ENCODE measurements at places on chromosomes 4 and X.

GRCh38 chr4:111689731-111690130, 455.5 kb upstream of the FAM241A start:
- DNase-seq, result no peak

GRCh38 chr4:109014593-109015412, 251.9 kb upstream of the ETNPPL start:
- DNase-seq, result no peak

- DNase-seq, result no peak
Observed at GRCh38 chr4:81369886-81370285, 101.8 kb downstream of the RASGEF1B start.

GRCh38 chr4:6516762-6517161, 44.3 kb upstream of the PPP2R2C start:
- no peak for DNase-seq

DNA sequence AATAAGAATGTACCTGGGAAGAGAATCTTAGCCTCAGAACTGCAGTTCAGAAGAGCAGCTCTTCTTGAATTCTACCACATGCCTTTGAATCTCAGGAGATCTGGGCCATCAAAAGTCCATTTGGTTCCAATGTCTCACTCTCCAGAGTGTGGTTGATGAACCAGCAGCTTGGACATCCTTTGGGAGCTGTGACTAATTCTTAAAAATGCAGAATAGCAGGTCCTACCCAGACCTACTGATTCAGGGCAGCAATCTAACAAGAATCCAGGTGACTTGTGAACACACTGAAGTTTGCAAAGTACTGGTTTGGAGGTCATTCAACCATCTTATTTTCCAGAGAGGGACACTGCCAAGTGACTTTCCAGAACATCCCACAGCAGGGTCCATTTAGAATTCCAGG, 244.7 kb downstream of the PACRGL start:
- DNase-seq, result no peak

- DNase-seq, result no peak
Observed at GRCh38 chr4:141174457-141174856, 41.2 kb upstream of the RNF150 start.

DNA sequence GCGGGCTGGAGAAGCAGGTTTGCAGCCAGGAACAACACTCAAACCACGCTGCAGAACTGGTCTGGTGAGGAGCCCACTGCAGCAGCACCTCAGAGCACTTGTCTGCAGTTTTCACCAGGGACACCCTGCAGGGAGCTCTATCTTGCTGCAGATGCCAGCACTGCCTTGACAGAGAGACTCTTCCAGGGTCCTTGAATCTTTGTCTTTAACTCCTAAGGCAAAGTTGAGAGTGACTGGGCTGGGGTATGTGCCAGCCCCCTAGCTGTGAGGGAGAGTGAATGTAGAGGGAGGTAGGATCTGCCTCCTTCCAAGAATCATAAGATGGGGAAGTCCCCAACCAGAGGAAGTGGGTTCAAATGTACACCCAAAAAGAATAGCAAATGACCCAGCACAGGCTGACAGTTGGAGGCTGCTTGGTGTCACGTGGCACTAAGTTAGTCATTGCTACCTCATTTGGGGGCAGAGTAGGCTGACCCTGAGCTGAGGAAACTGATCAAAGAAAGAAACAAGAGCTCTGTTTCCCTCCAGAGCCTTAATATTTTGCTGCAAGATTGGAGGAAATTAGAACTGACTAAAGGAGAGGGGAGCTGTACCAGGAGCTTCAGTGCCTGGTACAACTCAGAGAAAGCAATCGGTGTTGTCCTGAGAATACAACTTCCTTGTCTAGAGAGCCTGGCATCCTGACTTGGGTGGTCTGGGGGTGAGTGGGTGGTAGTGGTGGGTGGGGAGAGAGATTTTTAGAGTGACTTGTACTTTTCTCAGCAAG, 28.2 kb upstream of the HUWE1 start:
- no peak for DNase-seq

DNA sequence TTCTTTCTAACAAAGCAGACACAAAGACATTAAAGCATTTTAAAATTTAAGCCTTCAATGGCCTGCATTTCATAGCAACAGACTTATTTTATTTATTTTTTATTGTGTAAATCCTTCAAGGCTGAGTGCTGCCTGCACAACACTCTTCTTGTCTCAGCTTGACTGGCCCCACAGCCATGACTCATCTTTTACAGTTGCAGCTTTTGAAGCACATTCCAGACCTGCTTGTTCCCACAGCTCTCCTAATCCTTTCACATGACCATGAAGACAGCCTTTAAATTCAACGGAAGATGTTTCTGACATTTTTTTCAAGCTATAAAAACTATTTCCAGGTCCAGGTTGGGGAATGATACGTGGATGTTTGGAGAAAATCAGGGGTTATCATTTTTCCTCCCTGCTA, 276.9 kb upstream of the TACR3 start:
- peak; percentile 86 for DNase-seq

- DNase-seq, result no peak
Observed at GRCh38 chr4:111937368-111937767, 207.9 kb upstream of the FAM241A start.

GRCh38 chrX:151711154-151711553, 4.7 kb upstream of the FATE1 start:
- DNase-seq, result no peak

- DNase-seq, result no peak
Observed at GRCh38 chrX:155998761-155999510, 1.4 kb downstream of the IL9R start.

DNA sequence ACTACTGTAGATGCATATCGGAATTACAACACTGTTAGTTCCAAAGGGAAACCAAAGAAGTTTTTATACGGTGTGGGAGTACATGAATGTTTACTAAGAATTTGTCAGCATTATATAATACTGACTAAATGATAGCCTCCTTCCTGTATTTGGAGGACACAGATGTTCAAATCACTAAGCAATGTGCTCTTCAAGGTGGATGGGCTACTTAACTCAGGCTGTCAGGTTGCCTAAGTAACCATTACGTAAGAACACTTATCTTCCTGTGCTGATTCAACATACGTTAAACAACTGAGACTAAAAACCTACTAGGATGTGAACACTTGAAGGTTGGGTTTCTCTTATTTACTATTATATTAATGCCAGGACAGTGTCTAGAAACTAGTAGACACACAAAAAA, 81.9 kb upstream of the HPGD start:
- DNase-seq, result no peak

DNA sequence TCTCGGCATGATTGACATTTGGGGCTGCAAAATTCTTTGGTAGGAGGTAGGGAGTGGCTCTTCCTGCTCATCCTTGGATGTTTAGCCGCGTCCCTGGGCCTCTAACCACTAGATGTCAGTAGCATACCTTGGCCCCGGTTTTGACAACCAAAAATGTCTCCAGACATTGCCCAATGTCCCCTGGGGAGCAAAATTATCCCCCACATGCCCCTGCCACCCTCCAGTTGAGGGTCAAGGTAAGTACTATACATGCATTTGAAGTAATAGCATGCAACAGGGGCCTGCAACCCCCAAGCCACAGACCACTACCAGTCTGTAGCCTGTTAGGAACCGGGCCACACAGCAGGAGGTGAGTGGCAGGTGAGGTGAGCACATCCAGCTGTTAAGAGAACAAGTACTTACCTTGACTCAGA, 17.6 kb upstream of the KIAA1210 start:
- DNase-seq, result no peak

- no peak for DNase-seq
Observed at GRCh38 chrX:97629597-97629985, 745.9 kb downstream of the RPA4 start.

DNA sequence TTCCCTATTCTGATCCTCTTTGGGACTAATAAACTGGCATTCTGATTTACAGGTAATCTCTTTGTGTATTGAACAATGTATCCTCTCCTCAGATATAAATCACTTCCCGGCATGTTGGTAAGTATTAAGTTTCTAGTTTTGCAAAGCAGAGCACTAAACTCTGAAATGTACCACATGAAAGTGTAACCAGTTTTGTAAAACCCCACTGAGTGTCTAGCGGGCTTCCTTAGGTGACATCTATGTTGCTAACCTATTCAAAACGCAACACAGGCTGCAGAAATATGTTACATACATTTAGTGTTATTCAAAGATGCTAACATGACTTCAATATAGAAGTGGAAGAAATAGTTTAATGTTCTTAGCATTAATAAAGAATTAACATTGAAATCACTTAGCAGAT, 25.2 kb downstream of the DNAJB14 start:
- DNase-seq, result no peak

DNA sequence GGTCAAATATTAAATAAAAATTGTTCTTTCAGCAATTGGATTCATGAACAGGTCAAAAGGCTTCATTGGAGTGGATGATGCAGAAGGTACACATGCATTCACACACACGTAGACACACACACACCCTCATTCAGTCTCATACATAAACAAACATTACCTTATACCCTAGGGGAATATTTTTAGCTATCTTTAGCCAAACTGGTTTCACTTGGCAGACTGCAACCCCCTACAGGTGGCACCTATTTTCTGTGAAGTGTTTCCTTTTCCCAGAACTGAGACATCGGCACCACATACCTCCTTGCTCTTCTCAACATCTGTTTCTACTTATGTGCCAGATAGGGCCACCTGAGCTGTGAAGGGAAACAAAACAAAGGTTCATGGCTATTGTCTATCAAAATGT, 18.5 kb upstream of the KDR start:
- DNase-seq, result no peak

DNA sequence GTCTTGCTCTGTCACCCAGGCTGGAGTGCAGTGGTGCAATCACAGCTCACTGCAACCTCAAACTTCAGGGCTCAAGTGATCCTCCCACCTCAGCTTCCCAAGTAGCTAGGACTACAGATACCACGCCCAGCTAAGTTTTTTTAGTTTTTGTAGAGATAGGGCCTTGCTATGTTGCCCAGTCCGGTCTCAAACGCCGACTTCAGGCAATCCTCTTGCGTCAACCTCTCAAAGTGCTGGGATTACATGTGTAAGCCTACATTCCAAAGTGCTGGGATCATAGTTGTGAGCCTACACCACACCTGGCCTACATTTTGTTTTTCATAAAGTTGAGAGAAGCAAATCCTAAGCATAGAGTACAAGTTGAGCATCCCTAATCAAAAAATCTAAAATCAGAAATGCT, 42.2 kb downstream of the SMARCA5 start:
- DNase-seq, result no peak

GRCh38 chrX:79231662-79232061, 87.2 kb downstream of the GPR174 start:
- DNase-seq, result no peak

- DNase-seq, result no peak
Observed at GRCh38 chr4:115671581-115671980, 558.2 kb upstream of the NDST4 start.

DNA sequence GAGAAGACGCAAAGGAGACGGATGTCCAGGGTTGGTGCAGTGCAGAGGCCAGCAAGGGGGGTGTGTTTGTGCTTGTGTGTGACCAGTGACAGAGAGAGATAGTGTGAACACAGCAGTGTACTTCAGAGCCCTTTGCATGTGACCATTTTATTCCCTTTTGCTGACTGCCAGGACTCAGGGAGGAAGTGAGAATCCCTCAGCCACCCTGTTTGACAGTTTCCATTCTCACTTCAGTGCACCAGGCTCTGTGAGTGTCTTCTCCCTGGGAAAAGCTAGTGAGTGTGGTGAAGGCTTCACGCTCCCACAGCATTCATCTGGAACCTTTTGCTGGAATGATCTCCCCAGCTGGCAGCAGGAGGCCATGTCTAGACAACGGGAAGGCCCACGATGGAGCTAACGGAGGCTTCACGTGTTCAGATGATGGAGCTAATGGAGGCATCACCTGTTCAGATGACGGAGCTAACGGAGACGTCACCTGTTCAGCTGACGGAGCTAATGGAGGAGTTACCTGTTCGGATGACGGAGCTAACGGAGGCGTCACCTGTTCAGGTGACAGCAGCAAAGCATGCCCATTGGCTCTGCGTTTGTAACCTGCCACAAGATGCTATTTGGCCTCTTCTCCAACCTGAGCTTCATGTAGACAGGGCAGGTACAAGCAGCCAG, 195.4 kb downstream of the AFAP1 start:
- no peak for DNase-seq

DNA sequence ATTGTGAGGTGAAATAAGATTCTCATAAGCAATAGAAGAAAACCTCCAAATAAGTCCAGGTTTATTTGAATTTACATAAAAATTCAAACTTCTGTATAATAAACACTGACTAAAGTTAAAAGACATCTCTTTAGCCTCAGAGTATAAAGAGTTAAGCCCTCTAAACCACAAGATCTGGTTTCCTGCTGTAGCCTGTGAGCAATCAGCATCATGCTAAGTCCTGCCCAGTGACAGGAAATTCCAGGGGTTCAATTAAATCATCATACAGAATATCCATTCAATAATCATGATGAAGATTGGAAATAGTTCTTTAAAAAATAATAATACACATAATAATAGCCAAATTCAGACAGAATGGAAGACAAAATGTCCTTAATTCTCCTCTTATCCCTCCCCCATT, 139.2 kb upstream of the DGKK start:
- no peak for DNase-seq

- DNase-seq, result no peak
Observed at GRCh38 chr4:2647403-2648158, 108.6 kb downstream of the TNIP2 start.

GRCh38 chr4:48902266-48902665, 4.3 kb downstream of the OCIAD2 start:
- no peak for DNase-seq

- no peak for DNase-seq
Observed at GRCh38 chr4:71270901-71271300, 67.9 kb upstream of the SLC4A4 start.

- DNase-seq, result no peak
Observed at GRCh38 chrX:80432863-80433262, 12.6 kb downstream of the TENT5D start.

- no peak for DNase-seq
Observed at GRCh38 chrX:18348047-18348446, 6.4 kb downstream of the SCML2 start.

DNA sequence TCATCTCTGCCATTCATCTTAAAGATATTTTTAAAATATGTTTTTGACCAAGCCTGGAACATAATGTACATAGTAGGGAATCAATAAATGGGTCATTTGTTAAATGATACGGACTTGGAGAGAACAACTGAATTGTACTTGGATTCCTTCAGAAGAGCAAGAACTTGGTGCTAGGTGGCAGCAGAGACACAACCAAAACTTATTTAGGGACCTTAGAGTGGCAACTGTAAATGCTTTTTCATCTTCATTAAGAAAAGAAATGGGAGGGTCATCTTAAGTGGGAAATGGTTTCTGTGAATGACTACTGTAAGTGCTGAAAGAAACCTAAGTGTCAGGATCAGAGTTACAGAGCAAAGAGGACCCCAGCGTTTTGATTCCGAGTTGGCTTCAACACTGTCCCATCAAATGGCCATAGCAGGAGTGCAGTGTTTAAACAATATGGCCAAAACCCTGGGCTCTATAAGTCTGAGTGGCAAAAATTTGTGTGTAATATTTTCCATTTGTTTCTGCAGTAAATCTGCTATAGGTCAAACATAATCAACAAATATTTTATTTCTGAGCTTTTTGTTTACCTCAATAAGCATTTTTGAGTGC, 213.6 kb downstream of the PALLD start:
- DNase-seq, result no peak

GRCh38 chr4:85681221-85681657, 206.3 kb downstream of the ARHGAP24 start:
- no peak for DNase-seq

GRCh38 chr4:81666491-81666890, 194.8 kb upstream of the RASGEF1B start:
- no peak for DNase-seq
